Heart right ventricle (tissue), 16 donors: ENCODE measurements at places on chromosomes 2 and 18. TPM values are rescaled to one million over a fixed set of nuclear protein-coding genes. Genes with fewer than 3 reads are reported as not detected.

- H3K27me3 ChIP-seq = no peaks in the 10 kb centered on the region
- no peaks in the 10 kb centered on the region for H3K4me1 ChIP-seq
- no peak overlapping the region for H3K27ac ChIP-seq
- H3K36me3 ChIP-seq = no peaks in the 10 kb centered on the region
- no peak overlapping the region for H3K4me3 ChIP-seq
Measured at GRCh38 chr2:110955045-110955444, 165.7 kb upstream of the BCL2L11 start.

DNA sequence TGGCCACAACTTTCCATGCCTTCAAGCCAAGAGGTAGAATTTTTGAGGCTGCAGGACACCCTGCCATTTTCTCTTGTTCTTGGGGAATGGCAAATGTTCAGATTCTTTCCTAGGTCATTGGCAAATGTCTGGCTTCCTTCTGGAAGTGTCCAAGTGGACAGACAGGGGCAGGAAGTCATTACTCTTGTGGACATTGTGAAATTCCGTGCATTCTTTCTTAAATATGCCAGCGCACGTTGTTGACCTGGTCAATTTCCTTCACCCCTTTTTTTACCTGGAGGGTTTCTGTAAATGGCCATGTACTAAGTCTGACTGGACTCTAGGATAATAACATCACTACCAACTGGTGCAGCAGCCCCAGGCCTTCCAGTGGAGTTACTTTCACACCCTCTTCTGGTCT lies 13.9 kb downstream of the ASB18 start:
- peak overlapping the region; percentile 39 for H3K27ac ChIP-seq
- no peaks in the 10 kb centered on the region for H3K27me3 ChIP-seq
- H3K36me3 ChIP-seq = no peaks in the 10 kb centered on the region
- H3K4me1 ChIP-seq = peaks cover 15% of the 10 kb centered on the region

- H3K27ac ChIP-seq = no peak overlapping the region
- no peak overlapping the region for H3K4me3 ChIP-seq
- no peak for DNase-seq
- no peaks in the 10 kb centered on the region for H3K4me1 ChIP-seq
- no peaks in the 10 kb centered on the region for H3K36me3 ChIP-seq
Measured at GRCh38 chr2:48034295-48034694, 128.0 kb upstream of the FBXO11 start.

DNA sequence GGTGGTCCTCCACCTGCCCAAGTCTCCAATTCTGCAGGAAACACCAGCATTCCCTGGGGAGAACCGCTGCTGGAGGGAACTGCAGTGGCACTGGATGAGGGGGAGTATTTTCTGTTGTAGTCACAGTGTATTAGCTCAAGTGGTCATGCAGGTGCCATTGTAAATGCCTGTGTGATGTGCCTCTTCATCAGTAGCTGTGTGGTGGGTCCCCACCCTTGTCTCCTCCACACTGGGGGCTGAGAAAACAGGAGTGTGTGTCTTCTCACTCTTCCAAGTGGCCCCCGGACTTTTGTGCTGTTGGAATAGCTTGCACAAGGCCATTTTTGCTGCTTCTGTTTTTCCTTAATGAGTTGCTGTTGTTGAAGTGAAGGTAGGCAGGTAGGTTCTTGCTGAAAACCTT lies 8.7 kb downstream of the NCK2 start:
- no peaks in the 10 kb centered on the region for H3K27me3 ChIP-seq
- no peak overlapping the region for H3K4me3 ChIP-seq
- no peak for DNase-seq

DNA sequence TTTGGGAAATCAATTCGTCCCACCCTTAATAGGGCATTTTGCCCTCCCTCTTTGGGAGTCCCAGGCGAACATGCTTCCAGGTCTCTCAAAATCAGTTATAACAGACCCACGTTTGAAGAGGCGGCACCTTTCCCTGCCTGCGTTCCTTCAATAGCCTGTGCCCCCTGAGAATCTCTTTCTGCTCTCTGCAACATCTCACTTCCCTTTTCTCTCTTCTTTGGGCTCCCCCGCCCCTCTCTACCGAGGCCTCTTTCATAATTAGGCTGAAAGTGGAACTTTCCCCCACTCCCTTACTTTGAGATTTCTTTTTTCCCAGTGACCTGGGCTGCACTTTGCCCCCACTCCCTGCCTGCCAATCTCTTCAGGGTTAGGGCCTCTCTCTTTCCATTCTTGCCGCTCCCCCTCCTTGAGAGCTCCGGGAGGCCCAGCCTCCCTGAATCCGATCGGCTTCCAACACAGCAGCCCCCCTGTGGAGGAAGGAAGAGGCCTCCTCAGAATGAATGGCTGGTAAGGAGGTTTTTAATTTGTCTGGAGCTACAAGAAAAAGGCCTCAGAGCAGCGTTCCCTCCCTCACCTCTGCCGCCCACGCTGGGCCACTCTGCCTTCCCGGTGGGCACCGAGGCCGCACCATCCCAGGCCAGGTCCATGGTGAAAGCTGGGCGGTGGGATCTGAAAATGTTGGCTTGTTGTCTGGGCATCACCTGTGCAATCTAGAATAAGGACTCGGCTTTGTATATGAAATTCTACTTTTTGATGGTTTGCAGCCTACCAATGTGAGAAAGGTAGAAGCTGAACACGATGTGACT lies 162.6 kb upstream of the SIX3 start:
- no peaks in the 10 kb centered on the region for H3K27me3 ChIP-seq
- H3K27ac ChIP-seq = no peak overlapping the region
- H3K4me1 ChIP-seq = peaks cover 20% of the 10 kb centered on the region

GRCh38 chr2:176508984-176509740 lies 239.9 kb downstream of the MTX2 start:
- no peak overlapping the region for H3K27ac ChIP-seq
- no peak overlapping the region for H3K4me3 ChIP-seq
- H3K36me3 ChIP-seq = no peaks in the 10 kb centered on the region
- no peaks in the 10 kb centered on the region for H3K27me3 ChIP-seq
- DNase-seq = no peak

DNA sequence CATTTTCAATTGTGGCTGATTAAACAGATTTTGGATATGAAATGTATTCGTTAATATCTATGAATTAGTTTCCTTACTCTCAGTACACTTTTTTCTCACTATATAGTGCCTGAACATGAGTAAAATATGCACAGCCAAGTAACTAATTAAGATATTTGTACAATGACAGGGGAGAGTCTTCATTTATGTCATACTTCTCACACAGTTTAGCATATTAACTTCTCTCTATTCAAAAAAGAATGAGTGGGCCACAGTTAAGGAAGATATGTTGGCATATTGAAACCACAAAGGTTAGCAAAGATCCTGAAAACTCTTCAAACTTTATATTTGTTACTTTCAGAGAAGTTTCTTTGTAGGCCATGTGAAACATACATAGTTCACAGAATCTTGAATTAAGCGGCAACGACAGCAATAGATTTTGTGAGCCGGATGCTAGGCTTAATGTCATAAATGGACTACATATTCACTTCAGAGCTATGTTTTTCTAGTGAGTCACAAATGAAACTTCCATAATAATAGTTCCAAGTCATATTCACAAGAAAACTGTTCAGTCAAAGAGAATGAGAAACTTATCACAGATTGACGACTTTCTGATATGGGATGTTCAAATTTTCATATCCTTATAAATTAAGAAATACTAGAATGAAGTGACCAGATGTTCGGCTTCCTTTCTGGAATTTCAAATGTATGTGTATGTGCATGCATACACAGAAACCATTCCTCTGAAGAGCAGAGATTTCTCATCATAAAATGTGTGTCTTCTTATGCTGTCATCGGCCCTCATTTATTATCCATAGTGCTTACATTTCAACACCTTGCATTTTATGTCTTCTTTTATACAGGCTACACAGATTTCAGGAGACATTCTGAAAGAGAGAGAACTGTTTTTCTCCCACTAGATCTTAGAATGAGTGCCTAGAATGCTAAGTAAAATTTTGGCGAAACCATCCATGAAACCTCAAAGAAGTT lies 584.0 kb downstream of the SATB2 start:
- H3K27me3 ChIP-seq = no peaks in the 10 kb centered on the region
- H3K36me3 ChIP-seq = no peaks in the 10 kb centered on the region
- no peak for DNase-seq
- H3K4me3 ChIP-seq = no peak overlapping the region

DNA sequence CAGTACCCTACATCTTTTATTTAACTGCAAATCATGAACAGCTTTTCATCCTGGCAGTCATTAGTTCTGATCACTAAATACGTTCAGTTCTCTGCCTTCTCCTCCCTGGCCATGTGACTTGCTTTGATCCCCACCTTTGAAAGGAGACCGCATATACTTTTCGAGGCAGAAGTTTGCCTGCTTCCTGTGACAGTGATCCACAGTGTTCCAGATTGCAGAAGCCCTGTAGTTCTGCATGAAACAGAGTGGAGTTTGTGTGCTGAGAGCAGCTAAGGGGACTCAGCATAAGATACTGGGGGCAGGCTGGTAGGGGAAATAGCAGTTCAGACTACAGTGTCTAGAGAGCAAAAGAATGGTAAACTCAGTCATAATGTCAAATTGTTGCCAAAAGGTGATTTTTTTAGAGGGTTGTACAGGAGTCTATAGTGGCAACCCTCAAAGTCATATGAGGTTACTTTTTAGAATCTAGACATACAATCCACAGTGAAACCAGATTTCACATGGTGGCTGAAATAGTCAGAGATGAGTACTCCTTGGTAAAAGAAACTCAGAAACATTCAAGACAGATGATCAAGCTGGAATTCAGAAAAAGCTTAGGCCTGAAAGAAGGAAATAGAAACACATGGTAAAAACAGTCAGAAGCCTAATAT lies 1800.4 kb upstream of the CELF4 start:
- H3K36me3 ChIP-seq = no peaks in the 10 kb centered on the region
- no peak for DNase-seq
- H3K4me3 ChIP-seq = no peak overlapping the region
- H3K27ac ChIP-seq = no peak overlapping the region
- no peaks in the 10 kb centered on the region for H3K4me1 ChIP-seq

GRCh38 chr2:148896136-148896535 lies 21.1 kb downstream of the KIF5C start:
- H3K27ac ChIP-seq = no peak overlapping the region
- H3K4me3 ChIP-seq = no peak overlapping the region
- no peak for DNase-seq
- no peaks in the 10 kb centered on the region for H3K36me3 ChIP-seq
- peaks cover 16% of the 10 kb centered on the region for H3K27me3 ChIP-seq
- H3K4me1 ChIP-seq = no peaks in the 10 kb centered on the region

GRCh38 chr18:35369126-35369525 lies 8.0 kb downstream of the ZNF396 start:
- no peak for DNase-seq
- H3K27ac ChIP-seq = no peak overlapping the region
- no peaks in the 10 kb centered on the region for H3K4me1 ChIP-seq
- no peaks in the 10 kb centered on the region for H3K36me3 ChIP-seq

KCNF1 gene
- total RNA-seq = 0.15 TPM

ANKRD44 gene
- total RNA-seq = 20.1 TPM

MYO7B gene
- total RNA-seq = 1.2 TPM

FBLN7 gene
- total RNA-seq = 1.5 TPM

DAPL1 gene
- not detected for total RNA-seq
